ENCODE measurements at places on chromosomes 6 and 20.

GRCh38 chr6:168216751-168217191 is 102.8 kb downstream of the DACT2 start:
- no peak for DNase-seq

DNA sequence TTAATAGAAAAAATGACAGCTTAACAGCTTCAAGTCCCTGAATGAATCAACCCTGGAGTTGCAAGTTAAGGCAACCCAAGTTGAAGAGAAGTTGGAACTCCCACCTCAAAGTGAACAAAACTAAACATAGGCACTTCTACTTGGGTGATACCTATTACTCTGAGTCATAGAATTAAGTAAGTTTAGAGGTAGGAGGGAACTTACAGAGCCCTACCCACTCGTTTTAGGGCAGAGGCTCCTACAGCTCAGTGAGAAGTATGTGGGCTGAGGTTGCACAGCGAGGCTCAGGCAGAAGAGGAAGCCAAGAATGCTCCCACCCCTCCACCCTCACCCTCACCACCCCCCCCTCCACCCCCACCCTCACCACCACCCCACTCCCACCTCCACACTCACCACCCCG is 42.2 kb downstream of the NFATC2 start:
- peak; percentile 28 for DNase-seq

- DNase-seq: no peak
Measured at GRCh38 chr20:13424174-13424833, 203.2 kb downstream of the ISM1 start.

DNA sequence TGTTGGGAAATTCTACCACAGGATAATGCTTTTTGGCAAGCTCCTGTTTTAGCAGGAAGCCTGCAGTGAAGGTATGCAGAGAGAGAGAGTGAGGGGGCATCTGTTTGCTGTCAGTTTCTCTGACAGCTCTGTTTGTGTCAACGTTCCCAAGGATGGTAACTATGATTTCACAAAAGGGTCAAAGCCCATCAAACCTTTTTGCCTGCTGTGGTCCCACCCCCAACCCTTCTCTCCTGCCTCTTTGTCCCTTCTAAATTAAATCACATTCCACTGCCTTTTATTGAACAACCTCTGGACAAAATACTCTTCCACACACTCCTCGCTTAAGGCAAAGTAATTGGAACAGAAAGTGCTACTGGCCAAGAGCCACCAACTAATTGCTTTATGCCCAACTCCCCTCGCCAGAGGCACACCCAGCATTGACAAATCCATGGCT is 128.3 kb downstream of the TSHZ2 start:
- no peak for DNase-seq

DNA sequence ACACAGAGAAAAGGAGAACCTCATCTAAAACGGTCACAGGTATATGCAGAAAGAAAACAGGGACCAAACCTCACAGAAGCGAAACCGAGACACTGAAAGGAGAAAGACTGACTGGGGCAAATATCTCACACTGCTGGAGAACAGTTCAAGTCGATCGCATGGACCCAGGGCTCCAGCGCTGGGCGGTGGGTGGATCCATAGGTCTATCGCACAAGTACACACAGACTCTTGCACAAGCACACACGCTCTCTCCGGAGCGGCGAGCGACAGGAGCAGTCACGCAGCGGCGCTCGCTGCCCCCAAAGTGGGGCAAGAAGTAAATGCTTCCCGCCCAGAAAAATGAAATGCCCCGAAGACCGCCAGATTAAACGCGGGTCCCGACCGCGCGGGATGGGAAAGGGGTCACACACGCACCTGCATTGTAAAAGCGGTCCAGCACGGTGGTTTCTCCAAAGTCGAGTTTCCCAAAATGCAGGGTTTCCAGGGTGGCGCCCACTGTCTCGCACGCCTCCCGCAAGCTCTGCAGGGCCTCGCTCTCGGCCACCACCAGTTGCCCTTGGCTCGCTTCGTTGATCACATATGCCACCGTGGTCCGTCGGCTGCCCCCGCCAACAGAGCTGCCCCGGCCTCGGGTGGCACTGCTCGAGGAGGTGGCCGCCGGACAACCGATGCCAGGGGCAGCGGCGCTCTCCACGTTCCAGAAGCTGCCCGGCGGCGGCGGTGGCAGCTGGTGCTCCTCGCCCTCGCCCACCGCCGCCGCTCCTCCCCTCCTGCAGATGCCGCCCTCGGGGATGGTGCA is 782 bp downstream of the MAP3K5 start:
- peak; percentile 37 for DNase-seq

DNA sequence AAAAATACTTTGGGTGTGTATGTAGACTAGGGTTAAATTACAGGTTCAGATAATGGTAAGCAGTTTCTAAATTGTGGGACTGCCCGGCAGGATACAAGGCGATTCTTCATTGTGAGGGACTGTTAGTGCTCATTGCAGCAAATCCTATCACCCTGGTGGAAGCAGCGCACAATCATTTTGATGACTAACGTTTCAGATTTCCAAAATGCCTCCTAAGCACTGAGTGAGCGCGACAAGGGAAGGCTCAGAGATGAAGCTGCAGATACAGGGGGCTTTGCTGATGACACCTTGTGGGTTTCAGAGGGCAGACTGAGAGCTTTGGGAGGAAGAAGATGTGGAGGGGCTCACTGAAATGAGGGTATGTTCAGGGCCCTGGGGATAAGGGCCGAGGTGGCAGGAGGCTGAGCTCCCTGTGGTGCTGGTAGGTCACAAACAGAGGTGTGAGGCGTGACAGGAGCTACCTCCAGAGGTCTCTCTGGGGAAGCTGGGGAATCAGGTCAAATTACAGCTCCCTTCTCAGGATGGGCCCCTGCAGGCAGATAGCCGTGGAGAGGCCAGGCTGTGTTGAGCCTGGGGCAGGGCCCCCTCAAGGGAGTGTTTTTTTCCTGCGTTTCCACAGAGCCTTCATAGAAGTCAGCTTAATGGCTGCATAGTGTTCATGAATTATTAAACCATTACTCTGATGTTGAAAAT is 84.5 kb upstream of the FYN start:
- DNase-seq: no peak
